ENCODE measurements at places on chromosomes 7 and 10.

DNA sequence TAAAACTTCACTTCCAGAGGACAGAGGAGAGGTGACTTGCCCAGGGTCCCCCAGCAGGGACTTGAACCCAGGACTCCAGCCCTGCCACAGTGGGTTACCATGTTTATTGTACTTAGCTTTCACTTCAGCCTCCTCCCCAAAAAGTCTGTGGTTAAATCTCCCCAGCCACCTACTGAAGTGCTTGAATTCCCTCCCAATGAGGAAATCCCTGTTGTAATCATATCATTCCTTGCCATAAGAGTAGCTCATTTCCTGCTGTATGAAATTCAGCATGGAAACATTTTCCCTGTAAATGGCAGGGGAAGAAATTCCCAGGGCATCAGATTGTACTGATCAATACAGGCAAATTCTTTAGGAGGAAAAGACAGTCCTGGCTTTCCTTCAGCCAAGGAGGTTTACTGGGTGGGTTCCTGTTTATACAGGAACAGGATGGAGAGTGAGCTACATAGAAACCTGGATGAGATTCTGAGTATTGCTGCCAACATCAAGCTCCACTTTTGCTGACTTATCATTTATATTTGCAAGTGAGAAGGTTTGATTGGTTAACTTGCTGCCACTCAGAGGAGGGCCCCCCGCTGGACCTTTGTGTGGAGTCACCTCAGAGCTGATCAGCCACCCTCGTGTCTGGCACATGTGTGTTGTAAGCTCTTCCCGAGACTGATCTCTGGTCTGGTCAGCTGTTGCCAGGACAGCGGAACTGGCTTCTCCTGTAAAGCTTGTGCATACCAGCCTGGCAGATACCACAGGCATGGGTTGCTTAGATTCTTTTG, 16.4 kb upstream of the PDZD8 start:
- DNase-seq, result no peak

GRCh38 chr10:128463991-128464760, 338.0 kb upstream of the MKI67 start:
- DNase-seq, result peak; percentile 17

- DNase-seq, result no peak
These were observed 30.5 kb downstream of the TFAM start for GRCh38 chr10:58415757-58416156.

GRCh38 chr10:96124230-96125141, 5.6 kb upstream of the ZNF518A start:
- DNase-seq, result no peak

- no peak for DNase-seq
These were observed 70.6 kb downstream of the CNNM2 start for GRCh38 chr10:102988404-102989314.

DNA sequence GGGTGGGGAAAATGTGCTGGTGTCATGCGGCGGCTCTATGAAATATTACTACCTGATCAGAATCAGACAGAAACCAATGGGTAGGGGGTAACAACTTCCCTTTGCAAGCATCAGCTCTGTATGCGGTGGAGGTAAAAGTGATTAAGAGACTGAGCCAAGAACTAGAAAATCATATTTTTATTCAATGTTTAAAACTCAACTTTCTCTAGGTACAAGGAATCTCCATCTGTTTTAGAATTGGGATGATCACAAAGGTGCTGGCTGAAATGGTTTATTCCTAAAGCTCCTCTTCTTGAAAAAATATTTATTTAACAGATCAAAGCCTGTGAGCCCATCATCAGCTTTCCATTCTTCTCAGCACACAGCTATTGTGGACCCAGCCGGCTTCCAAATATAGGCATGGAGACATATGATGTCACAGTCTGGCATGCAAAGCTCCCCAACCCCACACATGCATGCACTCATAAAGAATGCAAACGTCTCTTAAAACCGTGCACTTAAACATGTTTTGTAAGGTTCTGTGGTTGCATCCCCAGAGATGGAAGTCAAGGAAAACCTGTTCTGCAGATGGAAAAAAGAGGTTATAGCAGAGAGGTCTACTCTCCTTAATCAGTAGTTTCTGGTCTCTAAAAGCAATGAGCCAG, 126.0 kb downstream of the SKIDA1 start:
- DNase-seq, result no peak

- peak; percentile 18 for DNase-seq
These were observed 3.1 kb upstream of the SLC18A3 start for GRCh38 chr10:49606981-49607535.
